ENCODE measurements at places on chromosomes 4 and X.

- no peak for DNase-seq
These were observed 329.1 kb upstream of the MAD2L1 start for GRCh38 chr4:120395746-120396145.

DNA sequence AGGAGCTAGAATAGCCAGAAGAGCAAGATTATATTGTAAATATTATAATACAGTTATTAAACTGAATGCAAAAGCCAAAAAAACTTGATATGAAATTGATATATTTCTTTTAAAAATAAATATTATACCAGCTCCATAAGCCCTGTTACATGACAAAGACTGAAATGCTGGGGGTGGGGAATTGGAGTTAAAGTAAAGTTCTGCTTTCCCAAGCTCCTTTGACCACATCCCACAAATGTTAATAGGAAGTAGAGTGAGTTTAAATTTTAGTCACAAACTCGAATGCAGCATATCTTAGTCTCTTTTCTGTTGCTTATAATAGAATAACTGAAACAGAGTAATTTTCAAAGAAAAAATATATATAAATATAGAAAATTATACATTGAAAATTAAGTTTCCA is 46.9 kb upstream of the NFKB1 start:
- DNase-seq: no peak

GRCh38 chr4:24795666-24796381 is 451 bp downstream of the SOD3 start:
- no peak for DNase-seq

- DNase-seq: no peak
These were observed 10.6 kb downstream of the BGN start for GRCh38 chrX:153505361-153505760.

DNA sequence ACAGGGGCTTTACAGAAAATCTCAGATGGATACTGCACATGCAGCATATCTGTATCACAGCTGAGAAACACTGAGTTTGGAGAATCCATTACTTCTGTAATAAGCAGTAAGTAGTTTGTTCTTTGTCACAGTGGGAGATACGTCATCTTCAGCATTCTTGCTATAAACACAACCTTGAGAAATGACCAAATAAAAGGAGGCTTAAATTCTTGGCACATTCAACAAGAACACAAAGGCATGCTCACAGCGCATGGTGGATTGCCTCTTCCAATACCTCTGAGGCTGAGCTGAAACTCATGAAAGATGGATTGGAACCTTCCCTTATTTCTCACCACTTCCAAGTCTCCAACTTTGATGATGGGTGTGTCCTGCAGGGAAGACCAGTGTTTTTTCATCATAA is 54.5 kb downstream of the ANXA5 start:
- DNase-seq: no peak

DNA sequence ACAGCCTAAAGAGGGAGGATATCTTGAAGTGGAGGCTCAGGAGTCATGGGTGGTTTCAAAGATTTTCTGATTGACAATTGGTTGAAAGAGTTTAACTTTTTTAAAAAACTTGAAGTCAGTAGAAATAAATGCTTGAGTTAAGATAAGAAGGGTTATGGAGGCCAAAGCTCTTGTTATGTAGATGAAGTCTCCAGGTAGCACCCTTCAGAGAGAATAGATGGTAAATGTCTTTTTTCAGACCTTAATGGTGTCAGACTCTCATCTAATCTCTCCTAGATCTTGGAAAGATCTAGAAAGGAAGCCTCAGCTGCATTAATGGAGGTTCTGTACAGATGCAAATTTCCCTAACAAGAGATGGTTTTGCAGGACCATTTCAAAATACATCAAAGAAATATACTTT is 6.8 kb upstream of the CHIC1 start:
- DNase-seq: no peak

DNA sequence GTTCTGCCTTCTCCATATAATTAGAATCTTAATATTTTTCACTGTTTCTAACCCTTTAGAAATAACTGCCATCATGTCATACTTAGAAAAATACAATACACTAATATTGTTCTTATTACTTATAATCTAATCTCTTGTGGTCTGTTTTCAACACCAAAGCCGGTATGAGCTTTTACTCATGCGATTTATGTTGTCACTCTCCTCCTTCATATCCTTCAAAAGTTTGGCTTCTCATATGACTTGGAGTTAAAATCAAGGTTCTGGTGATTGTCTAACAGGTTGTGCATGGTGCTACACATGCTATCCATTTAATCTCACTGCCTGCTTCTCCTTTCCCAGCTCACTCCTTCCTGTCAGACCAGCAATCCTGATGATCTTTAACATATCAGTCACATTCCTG is 1392.9 kb downstream of the ARAP2 start:
- DNase-seq: no peak

GRCh38 chr4:187256897-187257296 is 533.2 kb upstream of the FAT1 start:
- no peak for DNase-seq

DNA sequence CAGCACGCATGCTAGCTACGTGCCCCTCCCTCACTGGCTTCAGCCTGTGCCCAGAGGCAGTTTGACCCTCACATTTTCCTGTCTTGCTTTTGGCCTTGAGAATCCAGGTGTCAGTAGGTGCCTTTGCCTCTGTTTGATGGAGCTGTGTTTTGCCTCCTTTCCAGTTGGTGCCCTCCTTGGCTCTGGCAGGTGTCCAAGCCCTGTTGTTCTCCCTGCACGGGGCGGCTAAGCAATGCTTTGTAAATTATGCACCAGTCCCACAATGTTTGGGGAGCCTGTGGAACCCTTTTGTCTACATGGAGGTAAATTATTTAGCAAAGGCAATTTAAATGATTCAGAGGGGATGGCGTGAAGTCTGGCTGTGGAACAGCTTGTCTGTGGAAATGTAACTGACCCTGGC is 202.9 kb upstream of the BOD1L1 start:
- DNase-seq: no peak

DNA sequence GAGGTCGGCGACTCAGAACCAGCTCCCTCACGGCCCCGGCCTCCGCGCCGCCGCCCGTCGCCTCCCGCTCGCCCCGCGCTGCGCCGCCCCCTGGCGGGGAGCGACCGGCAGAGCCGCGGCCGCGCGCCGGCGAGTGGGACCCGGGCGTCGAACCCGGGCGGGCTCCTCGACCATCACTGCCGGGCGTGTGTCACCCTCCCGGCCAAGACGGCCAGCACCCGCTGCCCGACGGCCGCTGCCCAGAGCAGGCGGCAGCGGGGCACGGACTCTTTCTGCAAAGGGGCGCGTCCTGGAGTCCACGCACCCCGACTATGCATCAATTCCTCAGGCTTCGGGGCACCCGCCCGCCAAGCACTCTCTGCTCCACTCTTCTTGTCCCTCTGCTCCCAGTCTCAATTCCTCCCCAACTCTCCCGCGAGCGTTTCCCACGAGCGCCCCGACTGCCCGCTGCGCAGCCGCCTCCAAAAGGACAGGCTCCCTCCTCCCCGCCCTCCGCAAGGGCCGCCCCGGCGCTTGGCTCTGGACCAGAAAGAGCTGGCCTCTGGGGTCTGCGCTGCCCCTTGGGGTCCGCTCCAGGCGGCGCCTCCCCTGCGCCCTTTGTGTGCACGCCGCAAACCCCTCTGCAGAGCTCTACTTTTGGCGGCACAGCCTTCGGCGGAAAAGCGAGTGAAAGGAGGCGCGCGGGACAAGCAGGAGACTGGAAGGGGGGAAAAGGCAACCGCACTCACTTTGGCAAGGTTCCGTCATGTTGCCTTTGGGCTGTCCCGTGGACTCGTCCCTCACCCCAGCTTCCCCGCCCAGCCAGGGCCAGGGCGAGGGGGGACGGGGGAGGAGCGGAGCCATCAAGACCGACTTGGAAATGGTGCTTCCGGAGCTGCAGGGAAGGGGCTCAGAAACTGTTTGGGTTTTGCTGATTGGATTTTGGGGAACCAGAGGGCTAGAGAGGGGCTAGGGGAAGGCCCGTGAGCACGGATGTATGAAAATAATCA is 1.0 kb downstream of the PDE5A start:
- peak; percentile 41 for DNase-seq

GRCh38 chr4:137823007-137823406 is 290.7 kb upstream of the PCDH18 start:
- DNase-seq: no peak

- DNase-seq: no peak
These were observed 37.6 kb downstream of the HTRA3 start for GRCh38 chr4:8307121-8307520.

GRCh38 chrX:129996120-129996519 is 13.7 kb downstream of the BCORL1 start:
- no peak for DNase-seq

DNA sequence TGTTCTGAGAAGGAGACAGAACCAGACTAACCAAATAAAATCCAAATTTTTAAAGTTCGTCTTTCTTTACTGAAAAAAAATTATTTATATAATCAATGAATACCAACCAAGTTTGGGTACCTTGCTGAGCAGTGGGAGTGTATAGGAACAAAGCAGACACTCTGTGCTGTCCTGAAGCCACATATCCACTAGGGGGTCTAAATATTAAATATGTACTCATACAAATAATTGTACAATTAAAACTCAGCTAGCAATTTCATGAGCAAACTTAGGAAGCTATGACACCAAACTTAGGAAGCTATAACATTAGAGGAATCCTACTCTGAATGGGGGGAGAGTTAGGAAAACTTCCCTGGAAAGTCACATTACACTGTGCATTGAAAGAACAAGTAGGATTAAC is 582.0 kb upstream of the EPHA5 start:
- no peak for DNase-seq

DNA sequence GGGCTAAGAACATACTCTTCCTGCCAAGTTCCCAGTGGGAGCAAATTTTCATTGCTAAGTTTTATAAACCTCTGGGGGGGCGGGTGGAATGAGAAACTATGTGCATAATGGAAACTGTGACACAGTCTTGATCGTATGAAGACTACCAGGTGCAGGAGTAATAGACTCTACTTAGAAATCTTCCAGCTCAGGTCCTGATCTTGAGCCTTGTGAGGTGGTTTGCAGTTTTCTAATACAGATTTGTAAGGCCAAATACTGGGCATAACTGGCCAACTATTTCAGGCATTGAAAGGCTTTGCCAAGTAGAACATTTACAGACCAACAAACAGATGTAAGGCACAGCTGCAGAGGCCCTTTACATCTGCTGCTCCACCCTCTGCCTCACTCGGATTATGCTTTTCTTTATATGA is 89.7 kb upstream of the CBR4 start:
- peak; percentile 42 for DNase-seq

DNA sequence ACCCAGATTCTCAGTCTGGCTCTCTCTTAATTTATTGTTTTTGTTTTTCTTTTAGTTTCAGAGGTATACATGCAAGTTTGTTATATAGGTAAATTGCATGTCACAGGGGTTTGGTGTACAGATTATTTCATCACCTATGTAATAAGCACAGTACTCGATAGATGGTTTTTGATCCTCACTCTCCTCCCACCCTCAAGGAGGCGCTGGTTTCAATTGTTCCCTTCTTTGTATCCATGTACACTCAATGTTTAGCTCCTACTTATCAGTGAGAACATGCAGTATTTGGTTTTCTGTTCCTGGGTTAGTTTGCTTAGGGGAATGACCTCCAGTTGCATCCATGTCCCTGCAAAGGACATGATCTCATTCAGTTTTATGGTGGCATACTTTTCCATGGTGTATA is 198.4 kb downstream of the STK32B start:
- no peak for DNase-seq
